ENCODE measurements at places on chromosomes 7 and 10. TPM values are rescaled to one million over a fixed set of nuclear protein-coding genes. Genes with fewer than 3 reads are reported as not detected.

GRCh38 chr10:132249226-132249724 lies 58.5 kb downstream of the STK32C start:
- DNase-seq: no peak

- no peak for DNase-seq
These were observed 152.6 kb upstream of the LYZL2 start for GRCh38 chr10:30782157-30782536.

GRCh38 chr10:133378251-133379096 lies 588 bp upstream of the PAOX start:
- DNase-seq: no peak

DNA sequence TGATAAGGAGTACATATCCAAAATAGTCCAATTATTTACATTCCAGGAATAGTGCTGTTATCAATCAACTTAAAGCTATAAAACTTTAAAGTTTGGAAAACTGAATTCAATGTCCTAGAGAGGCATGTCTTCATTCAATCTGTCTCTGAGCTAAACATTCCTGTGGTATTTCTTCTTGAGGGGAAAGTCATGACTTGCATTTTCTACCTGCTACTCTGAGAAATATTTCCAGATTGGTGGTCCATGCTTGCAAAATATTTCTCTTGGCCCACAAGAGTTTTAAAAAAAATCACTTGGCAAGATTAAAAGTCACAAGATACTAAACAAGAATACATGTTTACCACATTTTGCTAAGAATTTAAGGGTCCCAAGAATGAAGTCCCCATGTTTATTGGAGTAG lies 63.6 kb upstream of the HGF start:
- no peak for DNase-seq

DNA sequence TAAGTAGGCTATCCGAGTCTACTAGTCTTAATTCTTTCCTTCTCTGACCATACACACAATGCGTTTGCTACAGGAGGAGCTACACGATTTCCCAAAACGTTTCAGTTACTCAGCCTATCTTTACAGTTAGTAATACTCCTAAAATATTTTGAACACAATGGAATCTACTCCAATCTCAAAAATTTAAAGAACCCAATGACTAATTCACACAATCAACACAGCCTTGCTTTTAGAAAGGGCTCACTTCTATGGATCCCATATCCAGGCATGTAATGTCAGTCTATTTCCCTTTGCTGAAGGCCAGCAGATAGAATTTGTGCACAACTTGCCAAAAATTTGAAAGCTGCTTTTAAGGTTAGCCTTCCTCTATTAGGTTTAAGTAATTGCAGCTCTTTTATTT lies 107.2 kb downstream of the VPS41 start:
- DNase-seq: no peak

- DNase-seq: no peak
These were observed 220.5 kb upstream of the AOAH start for GRCh38 chr7:36944838-36945237.

GRCh38 chr7:151958036-151959010 lies 2.1 kb downstream of the GALNTL5 start:
- DNase-seq: peak; percentile 64

- DNase-seq: no peak
These were observed 190.4 kb downstream of the GPR37 start for GRCh38 chr7:124575176-124575575.

- no peak for DNase-seq
These were observed 47.3 kb downstream of the MYPN start for GRCh38 chr10:68156373-68157185.

DNA sequence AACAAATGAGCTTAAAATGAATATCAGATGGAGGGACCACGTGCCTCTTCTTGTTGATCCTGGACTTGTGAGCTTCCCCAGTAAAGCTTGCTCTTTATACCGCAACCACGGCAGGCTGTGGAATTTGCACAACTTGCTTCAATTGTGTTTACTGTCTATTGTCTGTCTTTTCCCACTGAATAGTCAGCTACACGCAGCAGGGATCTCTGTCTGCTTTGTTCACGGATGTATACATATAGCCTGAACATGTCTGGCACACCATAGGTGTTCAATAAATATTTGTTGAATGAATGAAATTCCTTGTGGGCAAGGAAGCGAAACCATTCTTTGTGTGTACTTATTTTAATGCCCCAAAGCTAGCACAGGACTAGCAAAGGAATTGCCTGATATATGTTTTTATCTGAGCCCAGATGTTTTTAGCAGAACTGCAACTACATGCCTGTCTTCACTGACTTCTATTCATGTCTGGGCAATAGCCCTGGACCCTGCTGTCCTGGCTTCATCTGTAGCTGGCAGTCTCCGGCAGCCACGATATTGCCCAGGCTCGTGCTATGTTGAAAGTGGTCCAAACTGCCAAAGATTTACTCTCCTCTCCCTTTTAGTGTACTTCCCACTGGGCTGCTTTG lies 29.9 kb upstream of the IFRD1 start:
- DNase-seq: no peak

GRCh38 chr7:78127009-78127408 lies 328.4 kb downstream of the PHTF2 start:
- no peak for DNase-seq

- DNase-seq: peak; percentile 46
These were observed 117.7 kb upstream of the GJD4 start for GRCh38 chr10:35487336-35488034.

GRCh38 chr10:132574288-132574687 lies 36.7 kb downstream of the INPP5A start:
- DNase-seq: no peak

DNA sequence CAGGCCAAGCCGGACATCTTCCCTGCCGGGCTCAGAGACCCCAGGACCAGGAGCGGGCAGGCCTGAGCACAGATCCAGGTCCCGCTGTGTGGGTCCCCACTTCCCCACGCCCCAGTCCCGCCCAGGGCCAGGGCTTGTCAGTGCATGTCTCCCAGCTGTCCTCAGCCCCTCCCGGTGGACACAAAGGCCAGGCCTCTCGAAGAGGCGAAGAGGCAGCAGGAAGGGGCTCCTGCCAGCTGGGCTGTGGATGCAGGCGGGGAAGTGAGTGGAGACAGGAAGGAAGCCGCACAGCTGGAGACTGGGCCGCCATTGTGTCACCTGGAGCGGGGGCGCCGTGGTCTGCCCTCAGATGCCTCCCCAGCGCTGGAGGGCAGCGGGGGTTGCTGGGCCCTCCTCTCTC lies 4.8 kb downstream of the GRIFIN start:
- DNase-seq: no peak

DNA sequence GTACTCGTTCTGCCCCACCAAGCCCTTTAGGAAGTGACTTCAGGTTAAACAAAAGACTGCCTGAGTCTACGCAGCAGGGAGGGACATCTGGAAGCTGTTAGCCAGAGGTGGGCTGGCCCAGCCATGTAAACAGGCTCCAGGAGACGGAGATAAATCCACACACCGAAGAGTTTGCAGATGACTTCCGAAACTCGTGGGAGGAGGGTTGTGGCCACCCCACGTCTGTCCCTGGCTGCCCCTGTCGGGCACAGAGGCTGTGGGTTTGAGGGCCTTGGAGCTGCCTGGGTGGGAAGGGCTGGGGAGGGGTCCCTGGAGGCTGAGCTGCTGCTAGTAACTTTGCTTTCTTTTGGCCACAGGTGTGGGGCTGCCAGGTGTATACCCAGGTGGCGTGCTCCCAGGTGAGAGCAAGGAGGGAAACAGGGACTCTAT lies 15.6 kb downstream of the ELN start:
- no peak for DNase-seq

DNA sequence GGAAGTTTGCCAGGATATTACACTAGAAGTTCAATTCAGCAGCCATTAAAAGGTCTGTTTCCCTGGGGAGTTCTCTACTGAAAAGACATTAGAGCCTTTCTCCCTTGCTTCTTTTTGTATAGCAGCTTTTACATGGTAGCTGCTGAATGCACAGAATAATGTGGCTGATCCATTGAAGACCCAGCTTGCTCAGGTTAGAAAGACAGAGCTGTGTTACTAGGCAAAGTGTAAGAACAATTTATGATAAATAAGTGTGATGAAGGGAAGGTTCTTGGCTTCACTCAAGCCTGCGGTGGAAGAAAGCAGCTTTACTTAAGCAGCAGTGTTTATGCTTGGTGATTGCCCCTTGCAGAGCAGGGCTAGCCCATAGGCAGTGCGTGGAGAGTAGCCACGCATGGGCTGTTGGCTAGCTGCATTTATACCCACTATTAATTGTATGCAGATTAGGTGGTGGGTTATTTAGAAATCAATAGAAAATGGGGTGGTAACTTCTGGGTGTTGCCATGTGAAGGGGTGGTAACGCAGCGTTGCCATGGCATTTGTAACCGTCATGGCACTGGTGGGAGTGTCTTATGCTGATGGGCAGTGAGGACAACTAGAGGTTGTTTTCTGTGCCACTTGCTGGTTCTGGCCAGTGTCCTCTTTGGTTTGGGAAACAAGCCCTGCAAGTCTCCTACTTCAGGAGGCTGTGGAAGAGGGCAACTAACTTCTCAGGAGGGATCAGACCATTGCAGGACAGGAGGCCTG lies 942.9 kb downstream of the NRG3 start:
- DNase-seq: no peak

DNA sequence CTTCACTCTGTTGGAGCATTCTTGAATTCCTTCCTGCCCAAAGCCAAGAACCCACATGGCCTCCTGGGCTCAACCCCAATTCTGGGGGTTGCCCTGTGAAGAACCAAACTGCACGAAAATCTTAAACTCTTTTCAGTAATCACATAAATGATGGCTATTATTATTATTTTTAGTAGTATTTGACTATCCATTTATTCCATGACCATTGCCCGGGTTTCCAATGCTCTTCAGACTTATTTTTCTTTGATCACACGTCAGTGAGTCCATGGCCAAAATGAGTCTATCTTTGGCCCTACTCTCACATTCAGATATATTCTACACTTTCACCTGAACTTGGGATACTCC lies 185.9 kb downstream of the AVL9 start:
- DNase-seq: no peak

GRCh38 chr10:62514079-62514693 lies 140.0 kb downstream of the ZNF365 start:
- no peak for DNase-seq

DNA sequence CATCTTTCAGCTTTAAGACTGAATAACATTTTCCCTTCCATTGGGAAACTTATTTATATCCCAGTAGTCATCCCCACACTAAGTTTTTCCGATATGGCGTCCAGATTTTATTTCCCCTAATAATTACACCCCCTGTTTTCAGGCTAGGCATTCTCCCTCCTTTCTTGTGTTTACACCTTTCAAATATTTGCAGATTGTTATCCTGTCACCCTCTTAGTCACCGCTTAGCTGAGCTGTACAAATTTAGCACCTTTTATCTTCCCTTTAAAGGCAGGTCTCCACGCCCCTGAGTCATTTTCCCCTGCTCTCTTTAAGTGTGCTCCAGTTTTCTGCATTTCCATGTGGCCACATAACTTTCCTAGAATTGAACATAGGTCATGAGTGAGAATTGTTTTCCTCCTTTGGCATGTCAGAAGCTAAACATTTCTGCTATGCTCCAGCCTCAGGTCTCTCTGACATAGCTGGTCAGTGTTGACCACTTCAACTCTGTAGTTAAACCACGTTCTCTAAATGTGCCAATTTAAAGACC lies 47.4 kb downstream of the LRRC4 start:
- DNase-seq: no peak

- DNase-seq: no peak
These were observed 11.7 kb upstream of the GPAM start for GRCh38 chr10:112195224-112195623.

GRCh38 chr7:18133921-18134320 lies 106.3 kb upstream of the PRPS1L1 start:
- no peak for DNase-seq

DNA sequence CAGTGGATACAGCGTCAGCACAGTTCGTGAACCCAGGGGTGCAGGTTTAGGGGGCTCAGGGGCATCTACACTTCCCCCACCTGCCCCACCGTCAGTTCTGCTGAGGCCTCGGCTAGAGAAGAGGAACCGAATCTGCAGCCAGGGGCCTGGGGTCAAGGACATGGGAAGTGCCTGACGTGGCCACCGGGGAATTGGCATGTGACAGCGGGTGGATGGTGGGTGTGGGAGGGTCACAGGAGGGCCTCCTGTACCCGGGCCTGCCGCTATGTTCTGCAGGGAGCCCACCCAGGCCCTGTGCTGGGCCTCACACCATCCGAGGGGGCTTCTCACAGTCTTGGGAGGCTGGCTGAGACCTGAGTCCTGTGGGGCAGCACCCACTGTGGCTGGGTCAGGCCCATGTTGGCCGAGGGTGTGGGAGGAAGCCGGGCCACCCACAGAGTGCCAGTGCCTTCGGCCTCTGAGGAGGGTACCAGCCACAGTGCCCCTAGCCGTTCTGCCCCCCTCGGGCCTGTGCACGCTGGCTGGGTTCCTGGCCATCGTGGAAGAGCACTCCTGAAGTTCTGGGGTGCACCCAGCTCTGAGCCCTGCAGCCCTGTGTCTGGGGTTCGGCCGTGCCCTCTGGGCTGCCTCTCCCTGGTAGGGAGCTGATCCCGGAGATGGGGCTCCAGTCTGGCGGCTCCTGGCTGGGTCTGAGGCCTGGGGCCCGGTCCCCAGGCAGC lies 5.9 kb downstream of the TTYH3 start:
- DNase-seq: no peak

The INA gene
- 2.5 TPM for total RNA-seq

The TMEM254 gene
- total RNA-seq: 19.4 TPM

The GIMAP2 gene
- total RNA-seq: not detected

The VIPR2 gene
- total RNA-seq: 0.19 TPM

The HOXA13 gene
- total RNA-seq: not detected

The PTPRN2 gene
- total RNA-seq: 0.50 TPM

The SPDYE2B gene
- total RNA-seq: not detected

The EPHB4 gene
- total RNA-seq: 88.9 TPM

The ATG9B gene
- total RNA-seq: 0.11 TPM

The CHAT gene
- not detected for total RNA-seq

The HYAL4 gene
- total RNA-seq: not detected

The SP8 gene
- not detected for total RNA-seq

The IKZF1 gene
- not detected for total RNA-seq

The FAM25G gene
- not detected for total RNA-seq

The SPDYE8 gene
- total RNA-seq: not detected

The RGR gene
- not detected for total RNA-seq

The CCL26 gene
- not detected for total RNA-seq

The HSPA14 gene
- total RNA-seq: 9.9 TPM

The PRKAR2B gene
- 3.4 TPM for total RNA-seq

The PPP1R3C gene
- total RNA-seq: 15.7 TPM

The HOXA10 gene
- total RNA-seq: not detected

The CRTAC1 gene
- 0.16 TPM for total RNA-seq

Data from osteocyte (in vitro differentiated cells).